CD8-positive, alpha-beta memory T cell (primary cell): ENCODE measurements at places on chromosomes 2 and 18. TPM values are rescaled to one million over a fixed set of nuclear protein-coding genes. Genes with fewer than 3 reads are reported as not detected.

The VIT gene
- total RNA-seq: not detected

- no peak overlapping the region for H3K4me3 ChIP-seq
- H3K27ac ChIP-seq: no peak overlapping the region
- no peaks in the 10 kb centered on the region for H3K27me3 ChIP-seq
- H3K4me1 ChIP-seq: no peaks in the 10 kb centered on the region
Measured at GRCh38 chr2:146661473-146662096, 1183.2 kb upstream of the ACVR2A start.

GRCh38 chr2:27762951-27763906, 8.3 kb upstream of the MRPL33 start:
- peaks cover 5% of the 10 kb centered on the region for H3K4me1 ChIP-seq
- no peak overlapping the region for H3K4me3 ChIP-seq
- H3K27ac ChIP-seq: no peak overlapping the region
- no peaks in the 10 kb centered on the region for H3K27me3 ChIP-seq
- no peak for DNase-seq

DNA sequence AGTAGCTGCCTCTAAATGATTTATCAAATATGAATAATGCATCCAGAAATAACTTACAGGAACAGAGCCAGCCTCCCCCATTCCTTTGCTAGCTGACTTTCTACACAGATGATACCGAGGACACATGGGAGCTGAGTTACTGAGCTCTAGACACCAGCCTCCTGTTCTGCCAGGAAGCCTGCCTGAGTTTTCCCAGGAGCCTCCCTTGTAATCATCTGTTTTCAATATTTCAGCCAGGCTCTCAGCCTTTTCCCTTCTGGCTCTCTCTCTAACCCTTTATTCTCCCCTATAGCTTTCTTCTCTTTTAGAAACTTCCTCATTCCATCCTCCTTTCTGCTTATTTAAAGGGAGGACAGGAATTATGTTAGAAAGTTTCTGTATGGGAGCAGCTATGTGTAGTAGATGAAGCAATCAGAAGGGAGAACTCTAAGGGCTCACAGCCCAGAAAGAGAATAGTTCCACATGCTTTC, 911.6 kb downstream of the TDRD15 start:
- no peaks in the 10 kb centered on the region for H3K27me3 ChIP-seq
- H3K4me1 ChIP-seq: no peaks in the 10 kb centered on the region
- DNase-seq: no peak
- no peak overlapping the region for H3K4me3 ChIP-seq
- no peak overlapping the region for H3K27ac ChIP-seq

- no peaks in the 10 kb centered on the region for H3K36me3 ChIP-seq
- no peak overlapping the region for H3K27ac ChIP-seq
- DNase-seq: no peak
- H3K27me3 ChIP-seq: no peaks in the 10 kb centered on the region
- H3K4me1 ChIP-seq: no peaks in the 10 kb centered on the region
- no peak overlapping the region for H3K4me3 ChIP-seq
Measured at GRCh38 chr2:136334967-136335366, 217.0 kb upstream of the CXCR4 start.
